ENCODE measurements at places on chromosomes 11 and 22.

DNA sequence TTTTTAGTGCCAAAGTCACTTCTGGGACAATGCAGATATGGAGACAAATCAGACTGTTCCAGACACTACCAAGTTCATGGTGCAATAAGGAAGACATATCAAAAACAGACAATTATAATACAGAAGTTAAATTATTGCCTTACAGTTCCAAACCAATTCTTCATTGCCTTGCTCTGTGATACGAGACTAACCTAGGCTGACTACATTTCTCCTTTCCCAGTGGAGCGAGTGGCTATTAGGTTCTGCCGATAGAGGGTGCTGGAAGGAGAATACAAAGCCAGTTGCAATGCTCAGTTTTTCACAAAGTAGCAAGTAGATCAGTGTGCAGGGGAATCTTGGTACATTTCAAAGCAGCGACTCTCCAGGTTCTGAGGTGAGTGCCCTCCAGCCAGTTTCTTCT, 67.8 kb downstream of the FAM168A start:
- no peak for DNase-seq

DNA sequence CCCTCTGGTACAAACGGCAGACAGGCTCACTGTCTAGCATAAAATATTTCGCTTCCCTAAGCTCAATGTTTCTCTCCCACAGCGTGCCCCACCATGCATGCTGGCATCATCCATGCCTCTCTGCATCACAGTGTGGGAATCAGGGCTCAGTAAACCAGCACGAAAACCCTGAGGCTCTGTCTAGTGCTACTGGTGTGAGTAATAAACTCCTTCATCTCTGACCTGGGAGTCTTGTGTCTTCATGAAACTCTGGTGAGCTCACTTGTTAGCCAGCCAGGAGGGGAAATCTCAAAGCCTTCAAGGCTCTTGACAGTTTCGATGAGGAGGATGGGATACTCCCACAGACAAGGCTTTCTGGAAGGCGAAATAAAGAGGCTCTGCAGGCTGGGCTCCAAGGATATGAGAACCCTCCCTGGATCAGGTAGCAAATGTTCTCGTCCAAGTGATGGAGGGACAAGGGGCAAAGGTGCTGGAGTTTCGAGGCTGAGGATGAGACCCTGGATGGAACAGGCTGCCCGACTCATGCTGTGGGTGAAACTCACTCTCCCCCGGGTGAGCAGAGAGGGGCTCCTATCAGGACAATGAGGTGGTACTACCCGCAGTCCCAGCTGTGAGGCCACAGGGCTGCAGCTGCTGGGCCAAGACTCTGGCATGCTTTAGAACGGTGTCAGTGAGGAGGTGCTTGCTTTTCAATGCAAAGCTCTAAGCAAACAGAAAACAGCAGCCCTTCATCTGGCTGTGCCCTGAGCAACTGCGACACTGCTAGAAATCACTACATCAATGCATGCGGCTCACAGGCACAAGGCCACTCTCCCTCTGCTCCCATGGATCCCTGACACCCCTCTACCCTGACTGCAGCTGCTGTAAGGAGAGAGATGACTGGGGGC, 69.3 kb downstream of the SHANK2 start:
- no peak for DNase-seq

DNA sequence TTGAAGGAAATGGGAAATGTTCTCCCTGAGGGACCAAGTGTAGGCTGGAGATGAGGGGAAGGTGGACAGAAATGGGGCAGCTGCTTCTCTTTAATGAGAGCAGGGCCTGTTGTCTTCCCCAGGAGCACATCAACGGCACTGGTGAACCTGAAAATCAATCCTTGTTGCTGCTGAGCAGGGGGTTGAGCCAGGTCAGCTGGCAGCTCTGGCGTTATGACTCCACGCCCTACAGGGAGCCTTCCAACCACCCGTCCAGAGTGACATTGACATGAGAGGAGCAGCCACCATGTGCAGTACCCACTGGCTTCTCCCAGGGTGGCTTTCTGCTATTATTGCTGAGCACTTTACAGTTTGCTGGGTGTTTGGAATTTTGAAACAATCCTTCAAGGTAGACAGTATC, 116.9 kb upstream of the LDLRAD3 start:
- no peak for DNase-seq

- DNase-seq, result no peak
Observed at GRCh38 chr11:132770829-132771530, 761.3 kb downstream of the OPCML start.

DNA sequence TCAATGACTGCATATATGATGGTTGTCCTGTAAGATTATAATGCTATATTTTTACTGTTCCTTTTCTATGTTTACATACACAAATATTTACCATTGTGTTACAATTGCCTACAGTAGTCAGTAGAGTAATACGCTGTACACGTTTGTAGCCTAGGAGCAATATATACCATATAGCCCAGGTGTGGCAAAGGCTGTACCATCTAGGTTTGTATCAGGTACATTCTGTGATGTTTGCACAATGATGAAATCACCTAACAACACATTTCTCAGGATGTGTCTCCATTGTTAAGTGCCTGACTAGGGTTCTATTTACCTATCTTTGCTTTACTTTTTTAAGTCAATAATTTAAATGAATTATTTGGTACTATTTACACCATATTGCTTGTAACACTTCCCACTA, 21.9 kb downstream of the PRR5L start:
- no peak for DNase-seq

DNA sequence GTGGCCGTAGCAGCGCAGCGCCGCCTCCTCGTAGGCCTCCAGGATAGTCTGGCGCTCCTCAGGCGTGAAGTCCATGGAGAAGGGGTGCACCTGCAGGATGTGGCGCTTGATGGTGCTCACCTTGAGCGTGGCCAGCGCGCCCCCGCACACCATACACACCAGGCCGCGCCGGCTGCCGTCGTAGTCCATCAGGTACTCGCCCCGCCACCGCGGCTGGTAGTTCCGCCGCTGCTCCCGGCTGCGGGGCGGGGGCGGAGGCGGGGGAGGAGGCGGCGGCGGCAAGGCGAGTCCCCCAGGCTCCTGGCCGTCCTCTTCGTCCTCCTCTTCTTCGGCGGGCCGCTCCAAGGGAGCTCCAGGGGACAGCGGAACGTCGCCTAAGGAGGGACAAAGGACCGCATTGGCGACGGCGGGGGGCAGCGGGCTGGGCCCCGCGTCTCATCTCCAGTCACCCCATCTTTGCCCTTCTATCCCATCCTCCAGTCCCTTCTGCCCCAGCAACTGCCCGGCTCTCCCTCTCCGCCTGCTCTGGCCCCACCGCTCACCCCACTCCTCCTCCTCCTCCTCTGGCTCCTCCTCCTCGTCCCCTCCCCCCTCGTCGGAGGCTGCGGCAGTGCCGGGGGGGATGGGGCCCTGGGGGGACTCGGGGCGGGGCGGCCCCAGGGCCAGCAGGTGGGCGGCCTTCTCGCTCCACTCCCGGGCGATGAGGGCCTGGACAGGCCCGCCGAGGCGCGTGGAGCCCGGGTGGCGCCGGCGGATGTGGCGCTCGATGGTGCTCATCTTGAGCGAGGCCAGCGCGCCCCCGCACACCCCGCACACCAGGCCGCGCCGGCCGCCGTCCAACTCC, 4.9 kb downstream of the ZFTA start:
- DNase-seq, result no peak

DNA sequence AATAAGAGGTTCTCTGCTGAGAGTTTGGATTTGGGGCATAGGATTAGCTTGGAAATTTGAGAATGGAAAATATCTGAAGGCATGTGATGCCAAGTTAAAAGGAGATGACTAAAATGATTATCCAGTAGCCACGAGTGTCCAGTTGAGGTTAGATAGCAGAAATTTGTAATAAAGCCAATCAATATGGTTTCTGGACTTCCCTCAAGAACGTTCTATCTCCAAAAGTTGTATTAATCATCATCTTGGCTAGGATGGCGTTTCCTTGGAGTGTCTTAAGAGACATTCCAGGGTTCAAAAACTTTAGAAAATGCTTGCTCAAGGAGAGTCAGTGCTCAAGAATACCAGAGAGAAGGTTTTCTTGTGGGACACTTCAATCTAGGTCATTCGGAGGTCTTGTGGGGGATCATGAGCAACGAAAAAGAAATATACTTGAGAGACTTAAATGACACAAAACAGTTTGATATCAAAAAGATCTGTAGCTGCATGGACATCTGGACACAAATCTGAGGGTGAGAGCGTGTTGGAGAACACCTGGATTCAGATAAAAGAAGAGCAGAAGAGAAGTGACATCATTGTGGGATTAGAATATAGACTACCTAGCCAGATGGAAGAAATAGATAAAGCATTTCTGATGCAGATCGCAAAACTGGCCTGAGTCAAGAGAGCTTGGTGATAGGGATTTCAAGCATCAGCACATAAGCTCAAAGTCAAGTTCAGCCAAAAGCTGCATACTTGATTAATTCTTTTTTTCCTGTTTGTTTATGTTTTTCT, 97.7 kb downstream of the ARFGAP2 start:
- DNase-seq, result no peak

- DNase-seq, result no peak
Observed at GRCh38 chr22:34897126-34897525, 168.8 kb upstream of the ISX start.

GRCh38 chr11:124543145-124543544, 309 bp downstream of the OR8B12 start:
- DNase-seq, result no peak

DNA sequence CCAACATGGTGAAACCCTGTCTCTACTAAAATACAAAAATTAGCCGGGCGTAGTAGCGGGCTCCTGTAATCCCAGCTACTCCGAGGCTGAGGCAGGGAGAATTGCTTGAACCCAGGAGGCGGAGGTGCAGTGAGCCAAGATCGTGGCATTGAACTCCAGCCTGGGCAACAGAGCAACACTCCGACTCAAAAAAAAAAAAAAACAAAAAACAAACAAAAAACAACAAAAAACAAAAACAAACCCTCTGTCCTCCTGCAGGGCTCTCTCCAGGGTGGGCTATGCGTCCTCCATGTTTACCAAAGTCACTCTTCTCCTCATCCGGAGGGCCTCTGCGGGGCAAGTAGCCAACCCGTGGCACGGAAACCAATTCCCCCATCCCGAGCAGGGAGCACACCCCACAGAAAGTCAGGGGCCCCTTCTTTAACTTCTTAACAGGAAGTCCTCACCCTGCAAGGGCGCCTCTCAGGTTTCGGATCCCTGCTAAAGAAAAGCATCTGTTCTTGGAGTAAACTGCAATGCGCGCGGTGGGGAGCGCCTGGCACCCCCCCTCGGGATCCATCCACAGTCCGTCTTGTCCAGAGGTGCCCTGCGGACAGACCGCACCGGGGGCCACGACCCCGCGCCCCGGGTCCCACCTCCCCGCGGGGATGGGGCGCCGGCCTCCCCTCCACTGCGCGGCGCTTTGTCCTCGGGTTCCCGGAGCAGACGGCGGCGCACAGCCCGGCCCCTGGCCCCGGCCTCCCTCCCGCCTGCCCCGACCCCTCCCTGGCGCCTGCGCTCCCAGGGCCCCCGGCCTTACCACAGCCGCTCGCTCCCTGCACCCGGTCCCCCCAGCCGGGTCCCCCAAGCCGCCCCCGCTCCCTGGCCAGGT, 712 bp downstream of the CERK start:
- DNase-seq, result peak; percentile 59

GRCh38 chr11:7759010-7759409, 37.7 kb downstream of the OR5P2 start:
- no peak for DNase-seq

- no peak for DNase-seq
Observed at GRCh38 chr11:10916665-10917064, 58.8 kb upstream of the ZBED5 start.

Measured in naive thymus-derived CD8-positive, alpha-beta T cell (primary cell).